Thoracic aorta endothelial cell (primary cell): ENCODE measurements at places on chromosomes 3 and 15. TPM values are rescaled to one million over a fixed set of nuclear protein-coding genes. Genes with fewer than 3 reads are reported as not detected.

The NDUFB5 gene
- 118 and 124 TPM in 2 replicates for total RNA-seq

The ACKR4 gene
- total RNA-seq = 1.0 and 4.0 TPM in 2 replicates

The ZSCAN29 gene
- total RNA-seq = 24.3 and 27.8 TPM in 2 replicates

The ZNF717 gene
- 12.1 and 12.3 TPM in 2 replicates for total RNA-seq

The C15orf62 gene
- 0.40 and 1.0 TPM in 2 replicates for total RNA-seq

The TUSC7 gene
- not detected in 2 replicates for total RNA-seq

The ASB14 gene
- total RNA-seq = not detected in 2 replicates

The PRSS50 gene
- total RNA-seq = not detected in 2 replicates

The HTR3E gene
- not detected in 2 replicates for total RNA-seq

The TGM4 gene
- total RNA-seq = 0.07 and 0.13 TPM in 2 replicates

The GABRR3 gene
- not detected in 2 replicates for total RNA-seq

The CNBP gene
- total RNA-seq = 271 and 273 TPM in 2 replicates

The CASR gene
- total RNA-seq = not detected in 2 replicates

The MOBP gene
- 0.07 and 0.13 TPM in 2 replicates for total RNA-seq

The SNTN gene
- total RNA-seq = not detected in 2 replicates

The ADAMTSL3 gene
- total RNA-seq = under 0.01 TPM in 2 replicates

The AGTR1 gene
- not detected in 2 replicates for total RNA-seq
